ENCODE measurements at places on chromosomes 11 and 22.

GRCh38 chr22:46686221-46687047 is 51.6 kb downstream of the CERK start:
- DNase-seq: no peak

DNA sequence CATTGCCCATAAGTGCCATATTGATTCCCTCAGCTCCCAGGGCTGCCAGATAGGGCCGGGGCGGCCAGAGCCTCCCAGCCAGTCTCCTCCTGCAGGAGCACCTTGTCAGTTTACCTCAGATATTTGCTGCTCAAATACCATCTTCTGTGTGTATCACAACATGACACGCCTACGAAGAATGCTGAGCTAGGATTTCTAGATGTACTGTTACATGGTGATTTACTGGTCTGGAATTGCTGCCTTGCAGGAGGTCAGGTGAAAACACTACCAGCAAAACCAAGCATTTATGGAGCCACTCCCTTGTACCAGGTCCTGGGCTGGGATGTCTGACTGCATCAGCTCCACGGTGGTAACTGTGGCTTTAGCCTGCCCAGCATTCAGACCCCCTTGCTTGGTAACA is 11.8 kb downstream of the MICAL3 start:
- DNase-seq: no peak

- no peak for DNase-seq
Measured at GRCh38 chr11:86746514-86746913, 53.8 kb upstream of the PRSS23 start.

- DNase-seq: no peak
Measured at GRCh38 chr11:79412761-79413160, 28.1 kb downstream of the TENM4 start.

- no peak for DNase-seq
Measured at GRCh38 chr11:17816232-17816931, 81.8 kb downstream of the KCNC1 start.

DNA sequence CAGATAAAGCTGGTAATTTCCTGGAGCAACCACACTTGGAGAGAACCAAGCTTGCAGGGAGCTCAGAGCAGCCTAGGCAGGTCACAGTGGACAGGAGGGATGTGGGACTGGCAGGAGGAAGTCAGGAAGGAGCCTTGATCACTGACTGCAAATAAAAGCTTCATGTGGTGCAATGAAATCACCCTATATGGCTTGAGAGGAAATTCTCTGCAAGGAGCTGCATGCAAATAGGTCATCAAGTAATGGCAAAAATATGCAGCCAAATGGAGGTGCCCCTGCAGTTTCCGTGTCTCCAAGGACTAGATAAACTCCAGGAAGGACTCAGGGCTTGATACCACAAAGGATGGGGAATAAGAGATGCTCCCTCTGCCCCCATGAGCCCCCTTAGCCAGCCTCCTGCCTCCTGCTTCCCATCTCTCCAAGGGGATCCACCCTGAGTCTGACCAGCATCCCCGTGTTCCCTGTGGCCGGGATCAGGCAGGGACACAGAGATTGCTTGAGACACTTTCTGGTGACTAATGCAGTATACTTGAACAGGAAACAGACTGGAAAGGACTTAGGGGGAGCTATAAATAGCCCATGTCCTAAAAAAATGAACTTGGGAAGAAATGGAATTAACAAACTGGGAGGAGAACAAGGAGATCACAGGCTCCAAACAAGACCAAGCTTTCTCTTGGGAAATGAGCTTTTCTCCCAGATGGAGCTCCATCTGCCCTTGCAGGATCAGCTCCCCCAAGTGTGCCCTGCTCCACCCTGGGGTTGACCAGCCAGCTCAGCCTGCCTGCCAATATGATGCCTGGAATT is 23.9 kb upstream of the MICAL2 start:
- no peak for DNase-seq

GRCh38 chr11:129610125-129610524 is 205.5 kb upstream of the TMEM45B start:
- no peak for DNase-seq

- DNase-seq: no peak
Measured at GRCh38 chr11:79040348-79040747, 400.5 kb downstream of the TENM4 start.

- DNase-seq: no peak
Measured at GRCh38 chr11:44718612-44719390, 8.0 kb upstream of the TSPAN18 start.

DNA sequence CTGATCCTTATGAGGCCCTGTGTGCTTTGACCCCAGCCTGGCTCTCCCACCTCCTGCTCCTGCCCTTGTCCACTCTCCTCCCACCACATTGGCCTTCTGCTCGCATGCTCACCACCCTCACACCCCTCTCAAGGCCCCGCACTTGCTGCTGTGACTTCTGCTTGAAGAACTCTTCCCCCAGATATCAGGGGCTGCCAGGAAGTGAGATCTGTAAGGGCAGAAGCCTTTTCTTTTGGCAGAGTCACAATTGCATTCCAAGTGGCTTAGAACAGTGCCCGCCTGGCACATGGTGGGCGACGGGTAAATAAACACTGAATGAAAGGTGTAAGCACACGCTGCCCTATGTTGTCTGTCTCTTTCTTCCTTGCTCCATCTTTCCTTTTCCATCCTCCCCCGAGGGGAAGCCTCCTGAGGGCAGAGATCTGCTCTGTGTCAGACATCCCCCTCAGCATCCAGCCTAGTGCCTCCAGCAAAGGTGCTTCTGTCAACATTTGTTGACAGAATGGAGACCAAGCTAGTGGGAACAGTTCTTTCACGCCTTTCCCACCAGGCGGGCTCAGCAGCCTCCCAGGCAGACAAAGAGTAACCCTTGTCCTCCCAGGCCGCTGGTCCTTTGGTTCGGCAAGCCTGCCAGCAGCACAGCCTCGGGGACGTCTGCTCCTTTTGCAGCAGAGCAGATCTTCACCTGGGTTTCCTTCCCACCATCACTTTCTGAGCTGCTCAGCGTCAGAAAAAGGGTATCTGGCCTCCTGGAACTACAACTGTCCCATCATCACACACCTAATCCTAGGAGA is 10.0 kb upstream of the PEX26 start:
- no peak for DNase-seq

DNA sequence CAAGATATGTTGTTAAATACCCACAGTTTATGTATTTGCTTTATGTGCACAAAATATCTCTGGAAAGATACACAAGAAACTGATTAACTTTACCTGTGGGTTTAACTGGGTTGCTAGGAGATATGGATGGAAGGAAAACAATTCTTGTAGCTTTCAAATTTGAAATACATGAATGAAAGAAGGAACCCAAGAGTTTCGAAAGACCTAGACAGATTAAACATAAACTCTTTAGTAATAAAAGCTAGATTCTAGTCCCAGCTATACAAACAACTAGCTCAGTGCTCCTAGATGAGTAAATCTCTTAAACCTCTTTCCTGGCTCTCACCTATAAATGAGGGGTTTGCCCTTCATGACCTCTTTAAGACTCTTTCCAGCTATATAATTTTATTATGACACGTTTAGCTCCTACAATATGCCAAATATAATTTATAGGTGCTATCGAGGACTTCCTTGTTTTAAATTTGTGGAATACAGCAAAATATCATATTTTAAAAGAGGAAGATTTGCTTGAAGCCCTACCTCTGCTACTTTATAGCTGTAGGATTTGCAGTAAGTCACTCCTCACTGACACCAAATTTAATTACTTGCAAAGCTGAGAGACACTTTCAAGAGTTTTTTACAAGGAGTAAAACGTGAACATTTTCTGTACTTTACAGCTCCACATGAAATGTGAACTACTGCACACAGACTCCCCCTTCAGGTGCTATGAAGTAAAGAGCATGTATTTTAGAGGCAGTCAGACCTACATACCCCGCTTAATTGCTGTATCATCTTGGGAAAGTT is 50.7 kb downstream of the RRAS2 start:
- DNase-seq: no peak

GRCh38 chr22:42645341-42645937 is 3.8 kb downstream of the CYB5R3 start:
- DNase-seq: no peak

- no peak for DNase-seq
Measured at GRCh38 chr11:19511413-19512183, 201.0 kb upstream of the NAV2 start.

DNA sequence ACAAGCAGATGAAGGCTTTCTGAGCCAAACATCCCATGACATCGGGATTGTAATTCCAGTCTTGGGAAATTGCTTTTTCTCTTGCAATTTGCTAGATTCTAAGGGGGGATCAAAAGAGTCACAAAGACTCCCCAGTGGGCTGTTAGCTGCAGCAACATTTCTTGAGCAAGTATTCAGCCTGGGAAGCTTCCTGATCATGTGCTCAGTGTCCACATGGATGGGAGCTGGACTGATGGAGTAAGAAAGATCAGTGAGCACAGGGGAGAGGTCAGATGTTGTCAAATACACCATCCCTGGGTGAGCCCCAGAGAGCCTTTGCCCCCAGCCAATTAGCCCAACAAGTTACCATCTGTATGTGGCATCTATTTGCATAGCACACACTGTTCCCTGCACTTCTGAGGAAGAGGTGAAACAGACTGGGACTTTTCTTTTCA is 10.2 kb upstream of the GRK3 start:
- no peak for DNase-seq
